A549 treated with ZK216348 at 1 μM for 4 hours (cell line): ENCODE measurements at places on chromosomes 1 and 21. TPM values are rescaled to one million over a fixed set of nuclear protein-coding genes. Genes with fewer than 3 reads are reported as not detected.

The BSND gene
- not detected in 5 replicates for total RNA-seq

The FCRL5 gene
- total RNA-seq: not detected in 5 replicates

The ID3 gene
- total RNA-seq: 230 to 501 TPM (median 359 TPM) in 5 replicates

The ANKRD65 gene
- total RNA-seq: 0.07 to 0.23 TPM in 2 of 5 replicates, not detected in the others

The WDR4 gene
- total RNA-seq: 14.9 to 34.2 TPM (median 33.4 TPM) in 5 replicates

The SMPDL3B gene
- 1.1 to 1.5 TPM (median 1.2 TPM) in 5 replicates for total RNA-seq

The G0S2 gene
- total RNA-seq: 3.4 to 4.6 TPM (median 4.0 TPM) in 5 replicates

The MTARC2 gene
- 11.1 to 13.7 TPM (median 12.9 TPM) in 5 replicates for total RNA-seq

The PAQR6 gene
- total RNA-seq: 2.9 to 5.5 TPM (median 3.4 TPM) in 5 replicates

The PRRX1 gene
- 0.04 to 0.74 TPM in 2 of 5 replicates, not detected in the others for total RNA-seq

The TOR1AIP1 gene
- 30.2 to 34.4 TPM (median 31.4 TPM) in 5 replicates for total RNA-seq

The NIPAL3 gene
- 6.0 to 9.4 TPM (median 7.2 TPM) in 5 replicates for total RNA-seq

The CDK18 gene
- total RNA-seq: 1.0 to 1.4 TPM (median 1.2 TPM) in 5 replicates

The TRIM46 gene
- total RNA-seq: 1.0 to 3.1 TPM (median 1.8 TPM) in 5 replicates

The HCRTR1 gene
- not detected in 5 replicates for total RNA-seq

The GPR161 gene
- 8.7 to 21.3 TPM (median 16.4 TPM) in 5 replicates for total RNA-seq

The SLAMF6 gene
- total RNA-seq: not detected in 5 replicates

The TBX15 gene
- total RNA-seq: 0.06 to 0.11 TPM (median 0.09 TPM) in 3 of 5 replicates, not detected in the others

The ASPM gene
- total RNA-seq: 10.8 to 26.1 TPM (median 22.7 TPM) in 5 replicates

The GPA33 gene
- total RNA-seq: not detected in 5 replicates

The DNASE2B gene
- not detected in 5 replicates for total RNA-seq

The PUSL1 gene
- 13.1 to 28.9 TPM (median 26.2 TPM) in 5 replicates for total RNA-seq

The KCNA2 gene
- total RNA-seq: 0.02 to 0.18 TPM (median 0.05 TPM) in 3 of 5 replicates, not detected in the others

The SELENBP1 gene
- total RNA-seq: 5.1 to 7.6 TPM (median 6.9 TPM) in 5 replicates
